ENCODE measurements at places on chromosomes 4 and X.

- DNase-seq = no peak
Observed at GRCh38 chr4:151356510-151356909, 31.1 kb upstream of the SH3D19 start.

DNA sequence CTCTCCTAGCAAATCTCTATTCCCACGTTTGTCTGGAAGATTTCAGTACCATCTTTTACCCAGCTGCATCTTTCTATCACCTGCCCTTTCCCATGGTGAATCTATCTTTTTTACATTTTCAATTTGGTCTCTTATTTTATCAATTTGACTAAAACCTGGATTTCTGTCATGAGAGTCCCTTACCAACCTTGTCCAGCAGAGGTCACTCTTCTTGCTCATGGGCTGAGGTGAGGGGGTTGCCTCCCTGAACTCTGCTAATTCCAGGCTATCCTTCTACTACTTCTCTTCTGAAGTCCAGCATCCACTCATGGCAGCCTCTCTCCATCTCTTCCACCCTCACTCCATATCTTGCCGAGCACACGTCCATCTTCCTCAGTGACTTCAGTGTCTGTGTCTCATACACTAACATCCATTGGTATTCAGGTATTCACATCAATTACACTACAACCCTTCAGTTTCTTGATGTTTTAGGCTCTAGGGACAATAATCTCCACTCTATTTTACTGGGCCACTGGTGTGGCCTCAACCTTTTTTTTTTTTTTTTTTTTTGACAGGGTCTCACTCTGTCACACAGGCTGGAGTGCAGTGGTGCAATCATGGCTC lies 17.8 kb upstream of the ZNF827 start:
- peak; percentile 23 for DNase-seq

DNA sequence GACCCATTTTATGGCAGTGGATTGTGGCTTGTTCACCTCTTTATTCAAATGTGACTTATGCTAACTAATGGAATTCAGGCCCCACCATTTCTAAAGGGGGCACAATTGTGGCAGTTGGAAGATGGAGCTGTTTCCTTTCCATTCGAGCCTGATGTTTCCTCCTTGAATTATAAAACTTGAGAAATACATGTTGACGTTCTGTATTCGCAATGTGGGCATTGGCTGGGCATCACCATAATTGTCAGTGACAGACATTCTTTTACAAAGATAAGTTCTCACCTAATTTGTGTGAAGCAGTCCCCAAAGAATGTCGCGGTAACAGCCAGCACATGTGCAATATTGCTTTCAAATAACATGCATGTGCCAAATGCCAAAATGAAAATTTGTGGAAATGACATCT lies 1070.2 kb upstream of the TENM3 start:
- DNase-seq = no peak

GRCh38 chr4:1485280-1485679 lies 79.0 kb upstream of the NKX1-1 start:
- no peak for DNase-seq

- DNase-seq = no peak
Observed at GRCh38 chr4:38976308-38976707, 55.9 kb downstream of the TMEM156 start.

DNA sequence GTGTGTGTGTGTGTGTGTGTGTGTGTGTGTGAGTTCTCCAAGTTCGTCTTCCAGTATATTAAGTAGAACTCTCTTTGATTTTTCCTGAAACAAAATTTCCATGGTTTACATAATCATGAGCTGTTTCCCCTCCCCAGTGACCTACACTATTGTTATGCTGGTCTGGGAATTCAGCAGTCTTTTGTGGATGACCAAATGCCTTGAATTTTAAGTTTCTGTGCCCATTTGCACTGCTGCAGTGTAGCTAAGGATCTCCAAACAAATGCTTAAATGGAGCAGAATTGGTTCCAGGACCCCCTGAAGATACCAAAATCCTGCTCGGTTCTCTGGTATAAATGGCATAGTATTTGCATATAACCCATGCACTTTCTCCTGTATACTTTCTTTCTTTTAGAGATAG lies 77.2 kb upstream of the SLC34A2 start:
- no peak for DNase-seq

DNA sequence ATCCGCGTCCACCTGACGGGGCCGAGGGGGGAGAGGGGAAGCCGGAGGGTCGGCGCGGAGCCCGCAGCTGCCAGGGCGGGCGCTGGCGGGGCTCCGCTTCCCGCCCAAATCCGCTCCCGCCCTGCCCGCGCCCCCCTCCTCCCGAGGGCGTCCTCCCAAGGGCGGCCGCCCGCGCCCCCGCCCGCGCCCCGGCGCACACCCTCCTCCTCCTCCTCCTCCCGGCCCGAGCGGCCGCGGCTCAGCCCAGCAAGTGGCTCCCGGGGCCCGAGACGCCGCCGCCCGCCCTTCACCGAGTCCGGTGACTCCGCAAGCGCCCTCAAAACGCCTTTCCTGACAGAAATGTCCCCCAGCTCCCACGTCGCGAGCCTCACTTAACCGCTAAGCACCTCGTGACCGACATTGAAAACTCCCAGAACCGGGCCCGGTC lies 487 bp downstream of the HMGB2 start:
- no peak for DNase-seq

GRCh38 chr4:143294710-143295275 lies 41.9 kb upstream of the GAB1 start:
- DNase-seq = no peak

- no peak for DNase-seq
Observed at GRCh38 chr4:152956650-152957436, 20.7 kb downstream of the FHDC1 start.

DNA sequence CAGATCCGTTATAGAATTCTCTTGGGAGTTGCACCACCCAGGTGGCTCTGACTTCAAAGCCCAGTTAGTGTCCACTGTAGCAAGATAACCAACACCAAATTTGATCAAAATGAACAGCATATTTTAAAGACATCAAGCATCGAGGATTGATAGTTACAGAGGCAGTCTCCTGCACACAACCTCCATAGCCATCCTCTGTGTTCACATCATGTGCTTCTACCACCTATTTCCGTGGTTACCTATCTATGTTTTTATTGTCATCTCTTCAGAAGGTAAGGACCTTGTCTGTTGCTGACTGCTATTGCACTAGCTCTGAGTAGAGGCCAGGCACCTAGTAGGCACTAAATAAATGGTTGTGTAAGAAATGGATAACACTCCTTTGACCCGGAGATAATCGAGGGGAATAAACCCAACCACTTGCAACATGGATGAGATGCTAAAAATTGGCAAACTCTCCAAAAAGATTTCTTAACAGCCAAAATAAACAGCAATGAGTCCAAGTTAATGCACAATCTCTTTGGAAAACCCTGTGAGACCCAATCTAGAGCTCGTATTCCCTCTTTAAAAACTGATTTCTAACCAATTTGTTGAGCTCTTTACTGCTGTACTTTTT lies 14.7 kb upstream of the C1QTNF7 start:
- DNase-seq = no peak

DNA sequence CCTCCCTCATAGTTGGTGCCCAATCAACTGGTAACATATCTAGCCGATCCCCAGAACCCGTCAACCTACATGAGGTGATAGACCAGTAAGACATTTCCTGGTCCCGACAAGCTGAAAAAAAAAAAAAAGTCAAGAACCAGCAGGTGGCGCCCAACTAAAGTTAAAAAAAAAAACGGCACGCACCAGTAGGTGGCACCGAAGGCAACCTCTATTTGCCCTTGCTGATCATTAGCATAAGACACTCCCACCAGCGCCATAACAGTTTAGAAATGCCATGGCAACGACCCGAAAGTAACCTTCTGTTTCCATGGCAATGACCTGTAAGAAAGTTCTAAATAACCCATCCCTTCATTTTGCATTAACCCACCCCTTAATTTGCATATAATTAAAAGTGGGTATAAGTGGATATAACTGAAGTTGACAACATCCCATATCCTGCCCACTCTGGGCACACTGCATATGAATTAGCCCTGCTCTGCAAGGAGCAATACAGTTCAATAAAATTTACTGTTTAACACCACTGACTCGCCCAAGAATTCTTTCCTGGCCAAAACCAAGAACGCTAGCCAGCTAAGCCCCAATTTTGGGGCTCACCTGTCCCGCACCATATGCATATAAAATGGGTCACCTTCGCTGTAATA lies 83.9 kb upstream of the SPANXB1 start:
- DNase-seq = peak; percentile 28

GRCh38 chr4:155681886-155682285 lies 15.2 kb downstream of the GUCY1A1 start:
- no peak for DNase-seq

- peak; percentile 6 for DNase-seq
Observed at GRCh38 chr4:118586357-118586790, 98.8 kb upstream of the METTL14 start.

DNA sequence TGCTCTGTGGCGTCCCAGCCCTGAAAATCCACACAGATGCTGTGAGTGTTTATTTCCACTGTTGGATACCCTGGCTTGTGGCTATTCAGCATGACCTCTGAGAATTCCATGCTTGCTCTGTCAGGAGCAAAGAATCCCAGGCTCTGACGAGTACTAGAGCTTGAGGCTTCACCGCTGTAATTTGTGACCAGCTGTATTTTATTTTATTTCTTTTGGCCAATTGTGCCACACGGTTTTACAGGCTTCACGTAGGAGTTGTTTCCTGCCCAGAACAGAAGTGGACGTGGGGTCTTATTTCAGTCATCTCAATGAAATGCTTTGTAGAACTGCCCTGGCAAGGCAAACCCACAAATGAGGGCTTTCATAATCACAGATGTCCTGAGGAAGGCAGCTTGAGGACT lies 69.4 kb upstream of the CLDN34 start:
- DNase-seq = no peak

DNA sequence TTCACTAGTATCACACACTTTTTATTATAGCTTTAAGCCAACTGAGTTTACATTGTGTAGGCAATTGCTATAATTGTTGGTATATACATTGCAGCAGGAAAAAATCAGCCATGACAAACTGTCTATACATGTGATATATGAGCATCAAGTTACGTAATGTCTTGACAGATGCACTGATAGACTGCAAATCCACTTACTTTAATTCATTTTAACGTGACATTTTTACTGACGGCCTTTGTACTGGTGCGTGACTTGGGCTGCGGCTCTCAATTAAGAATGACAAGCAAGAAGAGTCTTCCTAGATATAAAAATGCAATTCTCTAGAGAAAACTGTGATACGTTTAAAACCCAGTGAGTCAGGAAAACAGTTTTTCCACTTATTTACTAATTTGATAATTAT lies 143.8 kb downstream of the ACTRT1 start:
- no peak for DNase-seq

- no peak for DNase-seq
Observed at GRCh38 chrX:110987292-110987691, 108.7 kb upstream of the PAK3 start.

- no peak for DNase-seq
Observed at GRCh38 chr4:26826721-26827120, 33.9 kb upstream of the STIM2 start.
